ENCODE measurements at places on chromosomes 3 and 15.

DNA sequence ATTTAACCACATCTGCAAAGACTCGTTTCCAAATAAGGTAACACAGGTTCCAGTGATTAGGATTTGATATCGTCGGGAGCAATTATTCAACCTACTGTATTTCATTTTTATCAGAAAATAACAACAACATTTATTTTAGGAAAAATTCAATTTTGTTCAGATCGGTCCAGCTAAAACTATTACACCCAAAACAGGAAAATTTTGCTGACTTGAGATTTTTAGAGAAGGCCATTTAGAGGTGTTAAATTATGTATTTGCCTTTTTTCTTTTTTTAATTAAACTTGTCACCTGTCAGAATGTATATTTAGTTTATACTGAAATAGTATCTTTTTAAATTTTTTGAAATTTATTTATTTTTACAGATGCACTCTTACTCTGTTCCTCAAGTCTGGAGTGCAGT is 81.3 kb downstream of the ARHGAP31 start:
- DNase-seq, result no peak

DNA sequence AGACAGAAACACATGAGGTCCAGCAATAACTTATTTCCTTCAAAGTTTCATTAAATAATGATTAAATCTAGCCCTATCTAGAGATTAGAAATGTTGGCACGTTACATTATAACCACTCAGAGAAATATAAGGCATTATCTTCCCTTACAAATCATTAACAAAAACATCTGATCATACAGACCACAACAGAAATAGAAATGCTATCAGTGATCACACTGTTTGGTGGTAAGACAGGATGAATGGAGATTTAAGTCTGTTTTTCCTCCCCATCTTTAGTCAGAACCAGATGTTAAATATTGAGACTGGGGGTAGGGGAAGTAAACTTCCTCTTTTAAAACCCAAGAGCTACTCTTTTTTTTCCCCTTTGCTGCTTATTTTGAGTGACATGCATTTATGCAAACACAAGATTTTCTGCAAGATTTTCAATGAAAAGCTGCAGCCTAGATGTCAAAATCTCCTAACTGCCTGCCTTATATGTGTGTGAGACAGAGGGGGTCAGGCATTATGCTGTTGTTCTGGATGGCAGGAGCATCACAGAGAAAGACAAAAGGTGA is 70.4 kb downstream of the CBLB start:
- no peak for DNase-seq

GRCh38 chr15:70748281-70748747 is 15.0 kb downstream of the UACA start:
- DNase-seq, result no peak

GRCh38 chr15:80695911-80696661 is 976 bp downstream of the ABHD17C start:
- DNase-seq, result no peak

GRCh38 chr3:71251156-71251775 is 332.3 kb downstream of the FOXP1 start:
- no peak for DNase-seq

DNA sequence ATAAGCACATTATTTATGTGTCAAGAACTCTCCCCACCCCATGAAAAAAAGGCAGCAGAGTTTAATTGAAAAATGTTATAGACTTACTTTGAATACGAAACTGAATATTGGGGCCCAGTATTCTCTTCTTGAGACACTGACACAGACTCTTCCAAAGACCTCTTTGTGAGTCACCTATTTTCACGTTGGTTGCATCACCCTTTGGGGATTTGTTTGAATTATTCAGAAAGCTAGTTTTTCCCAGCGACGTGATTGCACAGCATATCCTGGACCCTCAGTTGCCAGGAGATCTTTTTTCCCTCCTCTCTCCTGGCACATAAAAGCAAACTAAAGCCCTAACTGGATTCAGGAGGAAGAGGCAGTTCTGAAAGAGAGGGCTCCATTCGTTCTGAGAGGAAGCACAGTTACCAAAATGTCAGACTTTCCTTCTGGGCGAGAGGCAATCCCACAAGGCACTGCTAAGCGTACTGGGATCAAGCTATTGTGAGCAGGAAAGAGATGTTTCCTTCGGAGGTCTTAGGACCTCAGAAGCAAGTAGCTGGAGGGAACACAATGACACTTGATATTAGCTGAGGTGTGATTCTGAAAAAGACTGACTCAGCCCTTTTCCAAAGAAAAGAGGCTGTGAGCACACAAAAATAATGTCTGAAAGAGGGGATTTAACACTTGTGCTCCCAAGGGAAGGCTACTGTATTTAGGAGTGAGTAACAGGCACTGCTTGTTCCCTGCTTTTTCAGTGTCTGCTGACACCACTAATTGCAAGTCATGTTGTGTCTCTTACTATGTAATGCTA is 65.8 kb upstream of the CADPS start:
- DNase-seq, result no peak

- DNase-seq, result no peak
These were observed 51.0 kb upstream of the SH3GL3 start for GRCh38 chr15:83396101-83396500.

- DNase-seq, result no peak
These were observed 99.1 kb downstream of the VGLL4 start for GRCh38 chr3:11544412-11545181.

GRCh38 chr3:53259427-53260259 is 3.8 kb upstream of the TKT start:
- DNase-seq, result no peak

DNA sequence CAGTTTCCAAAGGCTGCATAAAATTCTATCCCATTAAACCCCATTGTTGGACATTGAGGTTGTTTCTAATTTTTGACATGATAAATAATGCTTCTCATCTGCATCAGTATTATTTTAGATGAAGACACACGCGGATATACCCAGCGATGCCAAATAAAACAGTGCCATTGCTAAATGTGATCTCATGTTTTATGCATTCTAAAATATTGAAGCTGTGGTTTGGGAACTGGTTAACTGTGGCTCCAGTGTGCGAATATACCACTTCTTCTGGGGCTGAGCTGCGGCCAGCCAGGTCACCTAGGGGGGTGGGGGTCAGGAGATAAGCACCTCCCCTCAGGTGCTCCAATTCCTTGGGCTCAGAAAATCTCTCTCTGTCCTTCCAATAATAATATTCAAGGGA is 230.0 kb downstream of the ADAMTS9 start:
- no peak for DNase-seq

DNA sequence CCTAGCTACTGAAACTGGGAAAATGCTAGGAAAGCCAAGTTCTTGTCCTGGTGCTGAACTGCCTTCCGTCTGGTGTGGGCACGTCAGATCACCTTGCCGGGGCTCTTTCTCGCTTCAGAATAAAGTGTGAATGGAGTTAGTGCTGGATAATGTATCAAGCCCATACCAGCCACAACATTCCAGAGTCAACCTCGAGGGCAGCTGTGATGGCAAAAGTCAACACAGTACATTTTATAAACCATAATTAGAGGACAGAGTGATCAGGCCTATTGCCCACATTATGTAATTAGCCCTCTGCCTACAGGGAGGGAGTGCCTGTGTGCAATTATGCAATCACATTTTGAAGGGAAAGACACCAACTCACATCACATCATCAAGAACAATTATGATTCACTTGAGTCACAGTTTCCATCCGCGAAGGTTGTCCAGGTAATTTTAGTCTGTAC is 165.2 kb downstream of the RORA start:
- DNase-seq, result no peak
